ENCODE measurements at places on chromosomes 5 and 9. TPM values are rescaled to one million over a fixed set of nuclear protein-coding genes. Genes with fewer than 3 reads are reported as not detected.

Gene TMEM215
- total RNA-seq, result not detected

Gene CDC23
- total RNA-seq, result 26.8 TPM

Gene CDH6
- 3.4 TPM for total RNA-seq

Gene RLN2
- total RNA-seq, result 0.55 TPM

Gene STC2
- total RNA-seq, result 8.8 TPM

Gene SPARC
- total RNA-seq, result 483 TPM

Gene NR5A1
- not detected for total RNA-seq

Gene SEMA6A
- 37.8 TPM for total RNA-seq

Gene RPL37
- 1,647 TPM for total RNA-seq

Gene MEGF9
- 22.3 TPM for total RNA-seq

Gene OBP2B
- total RNA-seq, result not detected

- DNase-seq, result no peak
These were observed 198.6 kb downstream of the TLE1 start for GRCh38 chr9:81490605-81491331.

GRCh38 chr5:61289241-61289640 is 42.8 kb upstream of the ZSWIM6 start:
- DNase-seq, result no peak

- no peak for DNase-seq
These were observed 92.4 kb upstream of the CAST start for GRCh38 chr5:96569770-96570169.

GRCh38 chr9:97853844-97854695 is 1.0 kb downstream of the FOXE1 start:
- no peak for DNase-seq

- DNase-seq, result no peak
These were observed 32.1 kb downstream of the FAM163B start for GRCh38 chr9:133576875-133577736.

- DNase-seq, result peak; percentile 56
These were observed 210.9 kb downstream of the ESM1 start for GRCh38 chr5:54774281-54775170.

DNA sequence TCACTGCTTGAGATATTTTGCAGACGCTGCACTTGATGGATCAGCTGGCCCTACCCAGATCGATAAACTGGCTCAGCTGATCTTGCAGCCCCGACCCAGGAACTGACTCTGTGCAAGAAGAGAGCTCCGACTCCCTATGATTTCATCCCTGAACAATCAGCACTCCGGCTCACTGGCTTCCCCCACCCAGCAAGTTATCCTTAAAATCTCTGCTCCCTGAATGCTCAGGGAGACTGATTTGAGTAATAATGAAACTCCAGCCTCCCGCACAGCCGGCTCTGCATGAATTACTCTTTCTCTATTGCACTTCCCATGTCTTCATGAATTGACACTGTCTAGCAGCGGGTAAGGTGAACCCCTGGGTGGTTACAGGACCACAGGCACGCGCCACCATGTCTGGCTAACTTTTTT is 16.9 kb upstream of the NANS start:
- DNase-seq, result no peak

- DNase-seq, result no peak
These were observed 108.2 kb upstream of the TNC start for GRCh38 chr9:115226152-115226551.

DNA sequence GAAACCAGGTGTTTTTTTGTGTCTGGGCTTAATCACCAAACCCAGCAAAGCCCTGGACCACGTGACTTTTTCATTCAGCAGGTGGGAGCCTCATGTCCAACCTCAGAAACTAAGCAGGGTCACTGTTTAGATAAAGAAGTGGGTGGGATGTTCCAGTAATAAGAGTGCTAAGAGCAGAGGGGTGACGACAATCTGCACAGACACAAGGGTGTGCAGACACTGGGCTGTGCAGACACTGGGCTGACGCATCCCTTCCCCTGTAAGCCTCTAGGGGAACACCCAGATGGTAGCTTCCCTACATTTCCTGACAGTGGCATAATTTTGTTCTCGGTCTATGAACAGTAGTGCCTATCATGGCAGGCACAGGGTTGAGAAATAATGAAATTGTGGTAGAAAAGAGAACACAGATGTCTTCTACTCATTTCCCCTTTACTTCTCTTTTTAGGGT is 85.1 kb downstream of the SAXO1 start:
- no peak for DNase-seq

DNA sequence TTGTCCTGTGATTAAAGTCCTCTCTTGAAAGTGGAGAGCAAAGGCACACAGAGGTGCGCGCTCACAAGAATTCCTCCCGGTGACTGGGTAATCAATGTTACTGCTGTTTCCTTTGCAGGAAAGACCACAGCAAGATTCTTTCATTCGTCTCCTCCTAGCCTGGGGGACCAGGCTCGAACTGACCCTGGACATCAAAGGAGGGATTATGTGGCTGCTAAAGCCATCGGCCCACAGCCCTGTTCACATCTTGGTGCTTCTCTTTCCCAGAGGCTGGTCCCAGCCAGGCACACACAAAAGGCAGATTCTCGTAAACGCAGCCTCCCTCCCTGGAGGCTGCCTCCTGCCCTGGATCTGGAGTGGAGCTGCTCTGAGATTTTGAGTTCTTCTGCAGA is 230.9 kb downstream of the FANCC start:
- no peak for DNase-seq

GRCh38 chr5:17219992-17220391 is 2.6 kb downstream of the BASP1 start:
- no peak for DNase-seq

GRCh38 chr9:17813798-17814197 is 234.9 kb downstream of the SH3GL2 start:
- no peak for DNase-seq

DNA sequence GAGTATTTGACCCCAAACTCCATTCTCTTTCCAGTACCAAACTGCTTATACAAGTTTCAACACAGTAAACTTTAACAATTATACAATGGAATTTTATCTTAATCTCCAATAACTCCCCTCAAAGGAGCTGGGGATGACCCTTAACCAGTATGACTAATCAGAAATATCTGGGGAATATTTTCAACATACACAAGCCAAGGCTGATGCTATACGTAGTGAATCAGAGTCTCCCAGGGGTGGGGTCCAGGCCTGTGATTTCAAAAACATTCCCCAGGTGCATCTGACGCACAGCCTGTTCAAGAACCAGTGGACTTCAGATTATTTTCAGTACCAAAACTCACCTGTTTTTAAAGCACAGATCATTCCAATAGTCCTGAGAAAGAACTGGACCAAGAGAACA is 11.8 kb upstream of the SEMA5A start:
- DNase-seq, result no peak

GRCh38 chr5:78482948-78483347 is 122.5 kb downstream of the SCAMP1 start:
- DNase-seq, result no peak

GRCh38 chr5:106097340-106097739 is 1573.4 kb downstream of the EFNA5 start:
- no peak for DNase-seq

DNA sequence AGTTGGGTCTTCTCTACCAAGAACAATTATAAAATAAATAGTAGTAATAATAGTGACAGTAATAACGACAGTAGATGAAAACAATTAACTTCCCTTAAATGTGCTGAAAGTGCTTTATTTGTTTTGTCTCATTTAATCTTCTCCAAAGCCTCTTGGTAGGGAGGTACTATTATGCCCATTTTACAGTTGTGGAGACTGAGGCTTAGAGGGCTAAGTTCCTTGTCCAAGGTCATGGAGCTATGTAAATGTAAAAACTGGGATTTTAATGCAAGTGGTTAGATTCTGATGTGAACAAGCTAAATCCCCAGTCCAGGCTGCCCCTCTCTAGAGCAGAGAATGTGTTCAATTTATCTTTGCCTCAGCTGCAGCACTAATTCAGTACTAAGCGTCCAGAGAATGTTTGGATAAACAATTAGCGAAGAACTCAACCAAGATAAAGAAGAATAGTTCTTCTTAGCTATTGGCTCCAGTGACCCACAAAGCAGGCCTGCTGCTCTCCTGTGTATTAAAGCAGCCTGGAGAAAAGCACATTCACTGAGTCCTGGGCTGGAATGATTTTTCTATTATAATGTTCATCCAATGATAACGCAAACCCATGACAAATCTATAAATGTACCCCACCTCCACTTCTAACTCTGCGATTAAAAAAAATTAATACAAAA is 68.8 kb downstream of the NPR3 start:
- no peak for DNase-seq

- DNase-seq, result no peak
These were observed 154.3 kb upstream of the PITX1 start for GRCh38 chr5:135188233-135188914.

GRCh38 chr9:98256756-98257155 is 1.3 kb upstream of the TBC1D2 start:
- DNase-seq, result no peak

DNA sequence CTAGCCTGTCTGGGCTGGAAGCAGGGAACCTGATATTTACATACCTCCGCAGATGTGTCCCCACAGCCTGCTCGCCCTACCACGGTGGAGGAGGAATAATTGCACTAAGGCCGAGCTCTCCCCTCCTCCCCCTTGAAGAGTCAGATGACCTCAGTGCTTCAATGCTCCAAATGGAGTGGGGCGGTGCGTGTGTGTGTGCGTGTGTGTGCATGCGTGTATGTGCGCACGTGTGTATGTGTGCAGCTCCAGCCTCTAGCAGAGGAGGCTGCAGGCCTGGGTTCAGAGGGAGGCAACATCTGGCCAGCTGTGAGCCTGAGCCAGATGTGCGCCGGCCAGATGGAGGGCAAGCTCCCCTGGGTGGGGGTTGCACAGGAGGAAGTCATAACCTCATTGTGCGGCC is 90.5 kb downstream of the NRG2 start:
- no peak for DNase-seq

GRCh38 chr5:1888541-1889251 is 6.0 kb upstream of the IRX4 start:
- no peak for DNase-seq

- no peak for DNase-seq
These were observed 612 bp upstream of the BBLN start for GRCh38 chr9:128159522-128159783.

DNA sequence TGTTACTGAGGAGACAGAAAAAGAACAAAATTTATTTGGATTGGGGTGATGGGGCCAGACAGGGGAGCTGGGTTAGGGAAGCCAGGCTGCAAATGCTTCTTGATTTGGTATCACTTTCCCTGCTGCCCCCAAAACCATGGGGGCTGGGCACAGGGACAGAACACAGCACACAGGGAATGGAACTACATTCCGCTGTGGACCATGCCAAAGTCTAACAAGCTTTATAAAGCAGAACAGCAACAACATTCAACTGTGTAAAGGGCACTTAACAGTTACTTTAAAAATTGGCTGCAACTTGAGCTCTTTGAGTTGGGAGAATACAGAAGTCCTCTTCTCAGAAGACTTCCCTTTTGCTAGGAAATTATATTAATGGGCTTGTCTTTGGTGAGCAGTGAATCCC is 23.8 kb downstream of the C5orf58 start:
- DNase-seq, result no peak

DNA sequence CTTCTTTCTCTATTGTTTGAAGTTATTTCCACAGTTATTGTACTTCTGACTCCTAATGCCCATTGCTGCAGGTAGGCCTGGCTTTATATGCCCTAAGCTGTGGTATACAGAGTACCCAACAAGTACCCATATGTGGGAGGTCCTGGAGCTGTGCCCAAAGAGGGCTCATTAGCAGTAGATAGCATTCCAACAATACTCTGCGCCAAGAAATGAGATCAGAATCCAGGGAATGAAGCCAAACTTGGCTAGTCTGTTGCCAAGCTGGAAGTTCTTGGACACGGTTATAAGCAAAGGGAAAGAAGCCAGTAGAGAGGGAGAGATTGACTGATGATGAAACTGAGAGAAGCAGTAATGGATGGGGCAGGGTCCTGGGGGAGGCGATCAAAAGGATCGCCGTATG is 29.7 kb upstream of the FAM169A start:
- DNase-seq, result peak; percentile 49

- no peak for DNase-seq
These were observed 276.5 kb upstream of the SMARCA2 start for GRCh38 chr9:1738511-1739100.
